Esophagus muscularis mucosa (tissue), 4 donors: ENCODE measurements at places on chromosomes 7 and 10. TPM values are rescaled to one million over a fixed set of nuclear protein-coding genes. Genes with fewer than 3 reads are reported as not detected.

DNA sequence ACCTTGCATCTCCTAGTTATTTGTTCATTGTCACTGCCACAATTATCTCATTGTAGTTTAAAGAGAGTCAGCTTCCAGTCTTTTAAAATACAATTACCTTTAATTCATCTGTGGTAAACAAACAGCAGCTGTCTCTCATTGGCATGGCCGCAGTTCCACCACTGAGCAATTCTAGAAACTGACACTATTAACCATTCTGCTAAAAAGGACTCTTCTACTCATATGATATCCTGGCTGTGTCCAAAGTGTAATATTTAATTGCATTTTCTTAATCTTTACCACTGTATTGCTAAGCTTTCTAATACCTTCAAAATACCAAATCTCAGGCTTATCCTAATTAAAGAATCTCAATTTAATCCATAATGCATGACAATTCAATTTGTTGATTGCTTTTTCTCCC lies 639.0 kb downstream of the AUTS2 start:
- DNase-seq = no peak

Gene EPO
- total RNA-seq = not detected

Gene GDF2
- not detected for total RNA-seq

GRCh38 chr10:111075577-111076185 lies 1.1 kb upstream of the ADRA2A start:
- no peak for DNase-seq

- no peak for DNase-seq
Observed at GRCh38 chr10:75068523-75068922, 42.9 kb upstream of the SAMD8 start.
